ENCODE measurements at places on chromosomes 2 and 18.

GRCh38 chr2:119659601-119660342 is 19.2 kb upstream of the TMEM177 start:
- DNase-seq = peak; percentile 25

- DNase-seq = no peak
Measured at GRCh38 chr2:202007015-202007982, 26.4 kb upstream of the FZD7 start.

GRCh38 chr2:111168528-111169239 is 48.0 kb downstream of the BCL2L11 start:
- peak; percentile 78 for DNase-seq

DNA sequence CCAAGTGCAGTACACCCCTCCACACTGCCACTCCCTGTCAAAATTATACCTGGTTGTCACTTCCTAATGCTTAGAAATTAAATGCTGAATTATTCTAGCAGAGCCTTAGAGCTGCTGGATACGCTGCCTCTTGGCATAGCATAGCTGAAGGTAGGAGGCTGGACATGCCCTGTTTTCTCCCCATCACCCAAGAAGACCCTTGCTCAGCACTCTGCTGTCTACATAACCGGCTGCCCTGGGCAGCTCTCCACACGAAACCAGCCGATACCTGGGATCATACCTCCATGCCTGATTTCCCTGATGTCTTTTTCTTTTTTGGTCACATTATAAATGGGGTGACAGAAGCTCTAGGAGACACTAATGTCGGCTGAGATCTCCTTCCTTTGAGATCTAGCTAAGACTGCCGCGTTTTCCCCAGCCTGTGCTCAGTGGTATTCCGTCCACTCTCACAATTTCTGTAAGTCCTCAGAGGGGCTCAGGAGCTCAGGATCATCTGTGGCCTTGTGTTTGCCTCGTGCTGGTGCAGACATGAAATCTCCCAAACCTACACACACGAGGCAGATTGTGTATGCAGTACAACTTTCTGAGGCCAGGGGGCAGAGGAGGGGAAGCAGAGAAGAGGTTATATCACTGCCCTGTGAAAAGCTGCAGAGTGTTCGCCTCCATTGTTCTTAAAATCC is 13.5 kb upstream of the ZAP70 start:
- DNase-seq = peak; percentile 50

DNA sequence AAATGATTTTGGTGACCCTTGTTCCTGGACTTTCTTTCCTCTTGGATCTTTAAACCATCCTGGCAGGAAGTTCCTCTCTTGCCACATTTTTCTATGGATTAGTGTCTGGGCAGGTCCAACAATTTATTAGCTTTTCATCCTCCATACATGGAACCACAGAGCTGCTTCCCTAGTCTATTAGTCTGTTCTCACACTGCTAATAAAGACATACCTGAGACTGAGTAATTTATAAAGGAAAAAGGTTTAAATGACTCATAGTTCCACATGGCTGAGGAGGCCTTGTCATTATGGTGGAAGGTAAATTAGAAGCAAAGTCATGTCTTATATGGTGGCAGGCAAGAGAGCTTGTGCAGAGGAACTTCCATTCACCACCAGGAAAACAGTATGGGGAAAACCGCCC is 122.9 kb downstream of the DDX1 start:
- no peak for DNase-seq

DNA sequence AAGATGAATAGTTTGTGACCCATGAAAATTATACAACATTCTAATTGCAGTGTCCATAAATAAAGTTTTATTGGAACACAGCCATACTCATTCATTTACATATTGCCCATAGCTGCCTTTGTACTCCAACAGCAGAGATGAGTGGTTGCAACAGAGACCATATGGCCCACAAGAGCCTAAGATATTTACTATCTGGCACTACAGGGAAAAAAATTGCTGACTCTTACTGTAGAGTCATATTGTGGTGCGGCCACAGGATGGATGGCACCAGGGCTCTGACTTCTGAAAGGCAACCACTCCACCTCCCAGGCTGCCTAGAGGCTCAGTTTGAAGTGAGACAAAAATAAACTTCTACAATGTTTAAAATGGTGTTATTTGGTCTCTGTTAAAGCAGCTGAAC is 404.0 kb upstream of the ATP5MC3 start:
- no peak for DNase-seq

GRCh38 chr2:58866040-58866439 is 624.9 kb upstream of the FANCL start:
- DNase-seq = peak; percentile 27

DNA sequence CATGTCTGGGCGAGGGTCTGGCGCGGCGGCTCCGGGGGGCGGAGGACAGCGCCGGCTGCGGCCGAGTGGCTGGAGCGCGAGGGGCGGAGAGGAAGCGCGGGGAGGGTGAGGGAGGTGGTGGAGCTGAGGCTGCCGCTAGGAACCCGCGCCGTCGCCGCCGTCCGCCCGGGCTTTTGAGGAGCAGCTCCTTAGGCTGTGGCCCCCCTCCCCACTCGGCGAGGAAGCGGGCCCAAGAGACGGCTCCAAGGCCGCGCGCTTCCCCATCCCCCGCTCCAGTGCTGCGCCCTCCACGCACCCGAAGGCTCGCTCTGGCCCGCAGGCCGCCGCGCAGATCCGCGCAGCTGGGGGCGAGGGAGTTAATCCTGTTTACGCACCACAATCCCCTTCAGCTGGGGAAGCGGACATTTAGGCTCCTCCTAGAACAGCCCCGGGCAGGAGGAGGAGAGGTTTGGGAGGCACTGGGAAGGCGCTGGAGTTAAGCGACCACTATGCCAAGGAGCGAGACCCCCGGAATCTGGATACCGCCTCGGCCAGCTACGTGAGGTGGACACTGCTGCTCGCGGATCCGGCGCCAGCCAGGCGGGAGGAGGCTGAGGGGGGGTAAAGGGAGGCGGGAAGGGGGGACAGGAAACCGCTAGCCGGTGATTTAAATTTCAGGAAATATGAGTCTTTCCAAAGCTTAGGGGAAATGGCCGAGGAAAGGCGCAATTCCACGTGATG is at the start of gene CNRIP1:
Gene CNRIP1, minus strand, starts transcription at position 552 of the 720 bp plus-strand sequence. Its CDS starts 549 bp downstream, at position 3.
- peak; percentile 83 for DNase-seq

GRCh38 chr2:197378086-197378485 is 56.7 kb downstream of the SF3B1 start:
- no peak for DNase-seq

DNA sequence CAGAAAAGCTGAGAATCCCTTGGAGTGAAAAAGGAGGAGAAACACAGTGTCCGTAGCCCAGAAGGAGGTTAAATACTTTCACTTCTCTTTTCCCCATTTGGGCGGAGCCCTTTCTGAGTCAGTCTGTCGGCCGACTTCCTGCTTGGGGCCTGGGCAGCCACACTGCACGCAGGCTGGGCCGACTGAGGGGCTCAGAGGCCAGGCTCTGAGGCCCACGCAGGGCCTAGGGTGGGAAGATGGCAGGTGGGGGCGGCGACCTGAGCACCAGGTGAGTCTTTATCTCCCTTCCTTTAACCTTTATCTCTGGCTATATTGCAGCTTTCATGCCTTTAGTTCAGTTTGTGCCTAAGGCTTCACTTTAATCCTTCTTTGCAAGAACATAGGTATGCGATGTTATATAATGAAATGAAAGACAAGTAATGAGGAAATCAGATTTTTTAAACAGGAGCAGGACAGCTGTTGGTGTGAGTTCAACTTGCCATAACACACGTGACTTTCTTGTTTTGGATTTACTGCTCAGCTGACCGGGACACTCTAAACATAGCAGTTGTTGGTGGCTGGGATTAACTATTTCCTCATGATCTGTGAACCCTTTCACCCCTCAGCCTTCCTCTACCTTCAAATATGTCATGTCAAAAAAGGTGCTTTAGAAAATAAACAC is at the start of gene SP100:
Gene SP100, plus strand, starts transcription at position 141 of the 661 bp plus-strand sequence. Its CDS starts 96 bp downstream, at position 237.
- peak; percentile 84 for DNase-seq

DNA sequence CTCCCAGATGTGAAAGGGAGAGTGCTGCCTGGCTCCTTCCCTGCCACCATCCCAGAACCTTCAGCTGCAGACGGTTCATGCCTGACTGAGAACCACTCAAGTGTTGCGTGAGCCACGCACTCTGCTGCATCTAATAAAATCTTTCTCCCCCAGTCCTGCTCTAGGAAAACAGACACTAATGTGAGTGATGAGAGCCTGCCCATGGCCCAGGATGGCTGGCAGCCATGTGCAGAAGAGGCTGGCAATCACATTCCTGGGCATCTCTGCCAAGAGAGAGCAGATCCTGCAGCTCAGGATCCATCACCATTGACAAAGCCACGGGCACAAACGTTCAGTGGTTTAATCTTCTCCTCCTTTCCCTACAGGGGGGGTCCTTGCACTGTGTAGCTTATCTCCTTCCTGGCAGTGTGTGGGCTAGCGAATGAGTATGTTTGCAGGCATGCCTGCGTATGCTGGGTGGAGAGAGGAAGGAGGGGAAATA is 477.5 kb downstream of the SLC4A3 start:
- peak; percentile 82 for DNase-seq

DNA sequence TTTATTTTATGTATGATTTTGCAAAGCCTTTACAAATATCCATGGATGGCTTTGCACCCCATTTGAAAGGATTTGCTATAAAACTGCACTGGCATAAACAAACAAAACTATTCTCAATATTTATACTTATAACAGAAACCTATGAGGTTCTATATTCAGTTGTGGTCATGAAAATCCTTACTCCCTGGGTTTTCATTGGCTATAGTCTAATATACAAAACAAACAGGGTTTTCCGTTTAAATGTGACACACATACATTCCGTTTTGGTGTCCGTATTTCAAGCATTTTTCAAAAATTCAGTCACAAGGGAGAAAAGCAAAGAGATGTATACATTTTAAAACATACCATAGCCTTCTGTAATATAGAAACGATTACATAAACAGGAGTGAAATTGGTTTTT is 100.0 kb downstream of the TCF4 start:
- DNase-seq = no peak

DNA sequence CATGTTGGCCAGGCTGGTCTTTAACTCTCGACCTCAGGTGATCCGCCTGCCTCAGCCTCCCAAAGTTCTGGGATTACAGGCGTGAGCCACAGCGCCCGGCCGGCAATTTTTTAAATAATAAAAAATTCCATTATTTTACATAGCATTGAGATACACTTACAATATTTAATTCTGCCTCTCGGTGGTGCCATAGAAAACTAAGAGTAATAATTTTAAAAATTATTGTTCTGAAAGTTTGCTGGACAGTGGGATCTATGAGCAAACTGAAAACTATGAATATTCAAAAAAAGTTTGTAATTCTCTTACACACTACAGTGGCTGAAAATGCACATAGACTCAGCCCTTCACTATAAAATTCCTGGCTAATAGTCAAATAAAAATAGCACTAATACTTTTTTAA is 90.9 kb upstream of the STON1 start:
- DNase-seq = no peak

DNA sequence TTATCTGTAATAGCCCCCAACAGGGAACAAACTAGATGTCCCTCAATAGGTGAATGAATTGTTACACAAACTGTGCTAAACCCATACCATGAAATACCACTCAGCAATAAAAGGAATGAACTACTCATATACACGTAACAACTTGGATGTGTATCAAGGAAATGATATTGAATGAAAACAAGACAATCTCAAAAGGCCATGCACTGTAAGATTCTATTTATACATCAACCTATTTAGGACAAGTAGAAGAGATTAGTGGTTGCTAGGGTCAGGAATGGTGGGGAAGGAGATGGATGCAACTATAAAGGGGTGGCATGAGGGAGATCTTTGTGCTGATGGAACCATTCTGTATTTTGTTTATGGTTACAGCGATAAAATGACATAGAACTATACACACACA is 47.1 kb downstream of the KANSL3 start:
- DNase-seq = no peak

- DNase-seq = no peak
Measured at GRCh38 chr2:168731002-168731401, 71.4 kb upstream of the NOSTRIN start.

GRCh38 chr2:109105113-109105512 is 23.9 kb upstream of the SH3RF3 start:
- DNase-seq = no peak

DNA sequence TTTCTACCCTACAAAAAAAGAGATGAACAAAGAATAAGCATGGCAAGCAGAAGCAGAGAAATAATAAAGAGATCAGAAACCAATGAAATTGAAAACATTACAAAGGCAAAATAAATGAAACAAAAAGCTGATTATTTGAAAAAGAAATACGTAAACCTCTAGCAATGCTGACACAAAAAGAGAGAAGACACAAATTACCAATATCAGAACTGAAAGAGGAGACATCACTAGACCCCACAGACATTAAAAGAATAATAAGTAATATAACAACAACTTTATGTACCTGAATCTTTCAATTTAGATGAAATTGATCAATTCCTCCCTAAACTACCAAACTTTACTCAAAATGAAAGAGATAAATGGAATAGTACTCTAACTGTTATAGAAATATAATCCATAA is 75.9 kb downstream of the TMEM163 start:
- DNase-seq = no peak

- peak; percentile 65 for DNase-seq
Measured at GRCh38 chr18:7567474-7568425, 634 bp downstream of the PTPRM start.

DNA sequence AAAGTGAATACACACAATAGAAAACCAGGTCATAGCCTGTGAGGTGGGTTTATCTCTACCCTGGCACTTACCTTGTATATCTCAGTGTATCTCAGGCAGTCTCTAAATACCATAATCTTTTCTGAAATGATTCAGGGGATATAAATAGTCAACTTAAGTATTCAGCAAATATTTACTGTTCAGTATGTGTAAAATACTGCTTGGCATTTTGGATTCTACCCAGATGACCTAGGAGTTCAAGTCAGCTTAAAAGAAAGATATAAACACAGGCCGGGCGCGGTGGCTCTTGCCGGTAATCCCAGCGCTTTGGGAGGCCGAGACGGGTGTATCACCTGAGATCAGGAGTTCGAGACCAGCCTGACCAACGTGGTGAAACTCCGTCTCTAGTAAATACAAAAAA is 23.8 kb downstream of the GRHL1 start:
- no peak for DNase-seq

GRCh38 chr2:238561230-238561629 is 134.5 kb downstream of the ASB1 start:
- no peak for DNase-seq

- DNase-seq = no peak
Measured at GRCh38 chr2:41920812-41921211, 127.0 kb upstream of the PKDCC start.

- no peak for DNase-seq
Measured at GRCh38 chr2:83587309-83587708, 871.8 kb downstream of the SUCLG1 start.

DNA sequence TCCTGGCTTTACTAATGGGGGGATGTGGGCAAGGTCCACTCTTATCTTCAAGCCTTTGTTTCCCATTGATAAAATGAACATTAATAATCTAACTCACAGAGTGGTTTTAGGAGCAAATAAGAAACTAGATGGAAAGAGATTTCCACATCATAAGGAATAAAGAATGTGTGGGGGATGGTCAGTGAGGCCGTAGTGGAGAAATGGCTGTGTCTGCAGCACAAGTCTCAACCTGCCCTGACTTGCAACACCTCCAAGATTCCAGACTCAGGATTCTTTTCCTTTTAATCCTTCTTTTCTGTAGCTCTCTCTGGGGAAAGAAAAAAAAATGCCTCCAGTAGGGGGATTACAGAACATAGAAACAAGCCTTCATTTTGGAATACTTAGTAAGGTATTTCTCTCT is 124.2 kb upstream of the MEX3C start:
- no peak for DNase-seq

- no peak for DNase-seq
Measured at GRCh38 chr2:141598982-141599381, 531.8 kb downstream of the LRP1B start.

GRCh38 chr2:80896576-80896975 is 592.0 kb upstream of the LRRTM1 start:
- DNase-seq = no peak

GRCh38 chr2:185628985-185629384 is 109.6 kb upstream of the FSIP2 start:
- no peak for DNase-seq

Measured in astrocyte of the spinal cord (primary cell).